Mesendoderm (in vitro differentiated cells): ENCODE measurements at places on chromosomes 13 and 19.

- H3K36me3 ChIP-seq, result no peaks in the 10 kb centered on the region
- no peak overlapping the region for H3K27ac ChIP-seq
- no peaks in the 10 kb centered on the region for H3K4me1 ChIP-seq
- DNase-seq, result no peak
- no peaks in the 10 kb centered on the region for H3K27me3 ChIP-seq
Measured at GRCh38 chr13:111948281-111948680, 118.7 kb upstream of the SOX1 start.

- no peak overlapping the region for H3K27ac ChIP-seq
- H3K4me3 ChIP-seq, result no peak overlapping the region
- no peaks in the 10 kb centered on the region for H3K27me3 ChIP-seq
- peak; percentile 7 for DNase-seq
- H3K36me3 ChIP-seq, result no peaks in the 10 kb centered on the region
Measured at GRCh38 chr13:35388441-35389355, 87.8 kb downstream of the MAB21L1 start.

GRCh38 chr19:48445256-48445605, 552 bp upstream of the GRWD1 start:
- DNase-seq, result peak; percentile 79
- H3K4me3 ChIP-seq, result peak overlapping the region; percentile 97
- no peaks in the 10 kb centered on the region for H3K27me3 ChIP-seq
- H3K27ac ChIP-seq, result peak overlapping the region; percentile 7

DNA sequence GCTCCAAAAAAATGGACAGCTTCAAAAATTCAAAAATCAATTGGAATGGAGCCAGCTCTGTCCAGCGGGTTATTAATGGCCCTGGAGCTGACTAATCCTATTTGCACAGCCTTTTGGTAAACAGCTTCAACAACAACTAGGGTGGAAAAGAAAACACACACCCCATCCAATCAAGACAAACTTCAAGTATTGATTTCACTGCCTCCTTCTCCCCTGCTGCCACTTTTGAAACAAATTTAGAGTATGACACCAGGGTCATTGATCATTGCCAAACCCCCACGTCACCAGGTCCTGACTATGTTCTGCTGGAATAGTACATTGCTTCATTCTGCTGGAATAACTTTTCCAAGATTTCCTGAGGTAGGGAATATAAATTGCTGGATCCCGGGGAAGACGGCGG, 56.8 kb upstream of the GTF3A start:
- no peaks in the 10 kb centered on the region for H3K4me1 ChIP-seq
- H3K27me3 ChIP-seq, result no peaks in the 10 kb centered on the region
- H3K4me3 ChIP-seq, result no peak overlapping the region
- no peaks in the 10 kb centered on the region for H3K36me3 ChIP-seq
- H3K27ac ChIP-seq, result no peak overlapping the region
- DNase-seq, result no peak

DNA sequence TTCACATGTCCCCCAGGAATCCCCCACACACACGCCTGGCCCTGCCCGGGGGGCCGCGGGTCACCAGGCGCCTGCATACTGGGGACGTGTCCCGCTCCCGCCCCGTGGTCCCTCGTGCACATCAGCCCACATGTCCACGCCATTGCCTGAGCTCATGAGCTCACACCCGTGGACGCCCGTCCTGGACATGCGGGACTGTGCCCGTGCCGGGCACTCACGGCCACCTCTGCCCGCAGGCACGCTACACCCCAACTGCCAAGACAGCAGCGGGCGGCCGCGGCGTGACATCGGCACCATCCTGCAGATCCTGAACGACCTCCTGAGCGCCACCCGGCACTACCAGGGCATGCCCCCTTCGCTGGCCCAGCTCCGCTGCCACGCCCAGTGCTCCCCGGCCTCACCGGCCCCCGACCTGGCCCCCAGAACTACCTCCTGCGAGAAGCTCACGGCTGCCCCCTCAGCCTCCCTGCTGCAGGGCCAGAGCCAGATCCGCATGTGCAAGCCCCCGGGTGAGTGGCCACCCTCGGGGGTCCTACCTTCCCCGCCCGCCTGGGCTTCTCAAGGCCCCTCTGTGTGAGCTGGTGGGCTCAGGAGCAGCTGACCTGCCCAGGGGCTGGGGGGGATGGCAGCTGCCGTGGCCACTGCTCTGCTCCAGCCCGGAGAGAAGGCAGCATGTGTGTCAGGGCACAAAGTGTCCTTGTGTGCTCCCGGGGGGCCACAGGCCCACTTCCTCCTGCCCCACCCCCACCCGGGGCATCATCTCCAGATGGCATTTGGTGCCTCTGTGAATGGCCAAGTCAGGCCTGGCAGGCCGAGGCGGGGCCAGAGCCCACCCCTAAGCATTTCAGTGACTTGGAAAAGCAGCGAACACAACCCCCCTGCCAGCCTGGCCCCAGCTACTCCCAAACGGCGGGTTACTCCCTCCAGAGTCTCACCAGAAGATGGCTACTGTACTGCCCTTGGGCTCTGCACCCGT, 7.1 kb downstream of the MIDN start:
- no peaks in the 10 kb centered on the region for H3K27me3 ChIP-seq
- no peaks in the 10 kb centered on the region for H3K4me1 ChIP-seq
- peak overlapping the region; percentile 37 for H3K27ac ChIP-seq
- H3K36me3 ChIP-seq, result peaks cover 22% of the 10 kb centered on the region
- no peak overlapping the region for H3K4me3 ChIP-seq
- DNase-seq, result no peak

GRCh38 chr13:68996668-68997025, 1111.0 kb upstream of the ATXN8OS start:
- no peaks in the 10 kb centered on the region for H3K4me1 ChIP-seq
- H3K27me3 ChIP-seq, result no peaks in the 10 kb centered on the region
- no peak for DNase-seq

GRCh38 chr13:106721599-106721998, 153.7 kb upstream of the ARGLU1 start:
- no peaks in the 10 kb centered on the region for H3K36me3 ChIP-seq
- H3K4me3 ChIP-seq, result no peak overlapping the region
- no peak overlapping the region for H3K27ac ChIP-seq
- no peaks in the 10 kb centered on the region for H3K4me1 ChIP-seq

DNA sequence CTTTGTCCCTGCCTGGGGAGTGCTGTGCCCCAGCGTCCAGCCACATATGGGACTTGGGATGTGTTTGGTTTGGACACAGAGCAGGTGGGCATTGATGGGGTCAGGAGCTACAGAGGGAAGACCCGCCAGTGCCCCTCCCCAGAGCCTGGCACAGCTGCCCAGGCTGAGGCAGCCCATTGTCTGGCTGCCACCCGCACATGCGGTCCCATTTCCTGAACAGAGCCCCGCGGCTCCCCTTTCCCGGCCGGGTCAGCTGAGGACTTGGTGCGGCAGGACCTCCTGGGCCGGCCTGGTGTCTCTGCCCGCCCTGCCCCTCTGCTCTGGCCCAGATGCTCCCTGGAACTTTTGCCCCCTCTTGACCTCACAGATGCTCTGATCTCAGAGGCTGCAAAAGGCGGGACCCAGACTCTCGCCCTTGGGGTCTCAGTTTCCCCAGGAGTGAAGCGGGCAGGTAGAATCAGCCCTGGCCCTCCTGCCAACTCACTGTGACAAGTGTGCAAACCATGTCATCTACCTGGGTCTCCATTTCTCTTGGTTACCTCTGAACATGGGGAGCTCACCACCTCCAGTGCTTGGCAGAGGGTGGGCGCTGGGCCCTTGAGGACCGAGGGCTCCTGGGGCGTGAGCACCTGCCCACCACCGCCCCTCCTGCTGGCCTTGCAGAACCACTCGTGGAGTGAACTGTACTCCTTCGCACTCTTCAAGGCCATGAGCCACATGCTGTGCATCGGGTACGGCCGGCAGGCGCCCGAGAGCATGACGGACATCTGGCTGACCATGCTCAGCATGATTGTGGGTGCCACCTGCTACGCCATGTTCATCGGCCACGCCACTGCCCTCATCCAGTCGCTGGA, 17.8 kb downstream of the HCN2 start:
- H3K4me1 ChIP-seq, result no peaks in the 10 kb centered on the region
- H3K4me3 ChIP-seq, result no peak overlapping the region
- no peaks in the 10 kb centered on the region for H3K27me3 ChIP-seq
- H3K27ac ChIP-seq, result no peak overlapping the region
- H3K36me3 ChIP-seq, result no peaks in the 10 kb centered on the region
- no peak for DNase-seq

DNA sequence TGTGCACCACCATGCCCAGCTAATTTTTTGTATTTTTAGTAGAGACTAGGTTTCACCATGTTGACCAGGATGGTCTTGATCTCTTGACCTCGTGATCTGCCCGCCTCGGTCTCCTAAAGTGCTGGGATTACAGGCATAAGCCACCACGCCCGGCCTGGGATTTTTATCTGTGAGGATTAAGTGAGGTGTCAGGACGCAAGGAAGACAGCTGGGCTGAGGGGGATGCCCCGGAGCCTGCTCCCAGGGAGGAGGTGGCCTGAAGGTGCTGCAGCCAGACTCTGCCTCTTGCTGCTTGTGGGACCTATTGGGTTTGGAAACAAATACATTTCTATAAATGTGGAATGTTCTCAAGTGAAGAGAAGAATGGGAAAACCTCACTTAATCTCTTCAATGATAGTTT, 131.6 kb downstream of the OLFM4 start:
- H3K27ac ChIP-seq, result no peak overlapping the region
- H3K36me3 ChIP-seq, result no peaks in the 10 kb centered on the region

GRCh38 chr19:45001087-45001739, at the start of gene RELB:
Gene RELB, plus strand, starts transcription at chr19:45001464. Its CDS starts 116 bp downstream, at chr19:45001580.
- H3K4me3 ChIP-seq, result peak within 1 kb of the TSS; percentile 62
- H3K4me1 ChIP-seq, result no peaks in the 10 kb centered on the region
- peak; percentile 91 for DNase-seq
- no peaks in the 10 kb centered on the region for H3K27me3 ChIP-seq
- no peak within 1 kb of the TSS for H3K27ac ChIP-seq

DNA sequence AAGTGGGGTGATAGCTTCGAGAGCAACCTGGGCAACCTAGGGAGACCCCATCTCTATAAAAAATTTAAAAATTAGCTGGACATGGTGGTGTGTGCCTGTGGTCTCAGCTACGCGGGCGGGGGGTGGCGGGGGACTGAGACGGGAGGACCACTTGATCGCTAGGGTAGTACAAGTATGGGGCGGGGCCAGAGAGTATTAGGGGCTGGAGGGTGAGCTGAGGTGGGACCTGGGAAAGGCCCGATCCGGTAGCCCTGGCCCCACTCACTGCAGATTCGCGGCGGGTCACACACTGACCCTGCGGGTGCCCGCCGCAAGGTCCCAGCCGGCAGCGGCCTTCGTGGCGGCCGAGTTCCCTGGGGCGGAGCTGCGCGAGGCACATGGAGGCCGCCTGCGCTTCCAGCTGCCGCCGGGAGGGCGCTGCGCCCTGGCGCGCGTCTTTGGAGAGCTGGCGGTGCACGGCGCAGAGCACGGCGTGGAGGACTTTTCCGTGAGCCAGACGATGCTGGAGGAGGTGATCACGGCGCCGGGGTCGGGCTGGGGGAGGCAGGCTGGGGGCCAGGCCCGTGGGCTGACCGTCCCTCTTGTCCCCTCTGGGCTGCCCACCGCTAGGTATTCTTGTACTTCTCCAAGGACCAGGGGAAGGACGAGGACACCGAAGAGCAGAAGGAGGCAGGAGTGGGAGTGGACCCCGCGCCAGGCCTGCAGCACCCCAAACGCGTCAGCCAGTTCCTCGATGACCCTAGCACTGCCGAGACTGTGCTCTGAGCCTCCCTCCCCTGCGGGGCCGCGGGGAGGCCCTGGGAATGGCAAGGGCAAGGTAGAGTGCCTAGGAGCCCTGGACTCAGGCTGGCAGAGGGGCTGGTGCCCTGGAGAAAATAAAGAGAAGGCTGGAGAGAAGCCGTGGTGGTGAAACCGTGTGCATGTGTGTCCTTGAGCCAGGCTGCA, 2.0 kb upstream of the ARHGAP45 start:
- H3K27me3 ChIP-seq, result no peaks in the 10 kb centered on the region
- DNase-seq, result peak; percentile 82
- peaks cover 4% of the 10 kb centered on the region for H3K4me1 ChIP-seq
- no peaks in the 10 kb centered on the region for H3K36me3 ChIP-seq
- H3K27ac ChIP-seq, result no peak overlapping the region
- H3K4me3 ChIP-seq, result no peak overlapping the region

GRCh38 chr13:26300140-26300539, 46.2 kb downstream of the CDK8 start:
- H3K36me3 ChIP-seq, result no peaks in the 10 kb centered on the region
- no peaks in the 10 kb centered on the region for H3K27me3 ChIP-seq
- DNase-seq, result no peak
- H3K4me1 ChIP-seq, result peaks cover 1% of the 10 kb centered on the region

DNA sequence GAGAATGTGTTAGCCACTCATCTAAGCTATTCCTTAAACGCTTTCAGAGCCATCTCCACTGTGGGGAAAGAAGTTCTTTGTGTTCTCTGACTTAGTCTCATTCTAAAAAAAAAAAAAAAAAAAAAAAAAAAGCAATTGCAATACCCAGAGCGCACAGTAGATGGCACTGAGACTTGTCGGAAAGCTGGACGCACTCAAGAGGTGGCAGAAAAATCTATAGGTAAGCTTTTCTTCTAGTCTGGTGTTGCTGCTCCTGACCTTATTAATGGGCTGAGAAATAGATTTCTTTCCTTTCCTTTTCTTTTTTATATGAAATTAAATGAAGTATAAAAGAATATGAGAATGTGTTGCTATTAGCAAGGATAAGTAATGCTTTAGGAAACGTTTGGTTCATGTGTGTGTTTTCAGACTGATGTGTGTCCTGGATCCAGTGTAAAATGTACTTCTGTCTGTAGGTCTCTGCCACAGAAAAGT, 4.7 kb upstream of the GJB2 start:
- peaks cover 27% of the 10 kb centered on the region for H3K27me3 ChIP-seq
- no peak overlapping the region for H3K4me3 ChIP-seq
- no peaks in the 10 kb centered on the region for H3K36me3 ChIP-seq

GRCh38 chr13:62094932-62095331, 679.3 kb upstream of the PCDH20 start:
- no peaks in the 10 kb centered on the region for H3K27me3 ChIP-seq
- no peaks in the 10 kb centered on the region for H3K4me1 ChIP-seq
- H3K27ac ChIP-seq, result no peak overlapping the region
- DNase-seq, result no peak

GRCh38 chr19:19782783-19783182, 38.8 kb downstream of the ZNF506 start:
- H3K36me3 ChIP-seq, result no peaks in the 10 kb centered on the region
- no peaks in the 10 kb centered on the region for H3K27me3 ChIP-seq
- no peak for DNase-seq
- no peak overlapping the region for H3K27ac ChIP-seq
- H3K4me3 ChIP-seq, result no peak overlapping the region
- no peaks in the 10 kb centered on the region for H3K4me1 ChIP-seq

GRCh38 chr19:17499648-17500446, 11.6 kb upstream of the PGLS start:
- peak; percentile 72 for DNase-seq
- peaks cover 3% of the 10 kb centered on the region for H3K4me1 ChIP-seq
- no peak overlapping the region for H3K27ac ChIP-seq
- no peaks in the 10 kb centered on the region for H3K36me3 ChIP-seq
- no peaks in the 10 kb centered on the region for H3K27me3 ChIP-seq

DNA sequence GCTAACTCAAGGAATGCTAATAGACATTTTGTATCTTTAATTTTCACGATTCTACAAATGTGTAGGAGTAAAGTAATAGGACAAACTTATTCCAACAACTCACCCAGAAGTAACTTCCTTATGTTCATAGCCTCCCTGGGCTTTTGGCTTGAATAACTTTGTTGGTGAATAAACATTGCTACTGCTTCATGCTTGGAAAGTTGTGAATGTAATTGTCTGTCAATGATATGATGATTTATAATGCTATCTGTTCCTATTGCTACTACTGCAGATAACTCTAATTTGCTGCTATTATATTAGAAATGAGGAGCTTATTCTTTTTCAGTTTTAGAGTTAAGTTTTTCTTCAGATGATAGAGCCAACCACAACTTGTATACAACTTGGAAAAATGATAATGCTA, 307.7 kb downstream of the PCDH9 start:
- H3K27me3 ChIP-seq, result no peaks in the 10 kb centered on the region
- H3K4me3 ChIP-seq, result no peak overlapping the region
- no peak overlapping the region for H3K27ac ChIP-seq
